ENCODE measurements at places on chromosomes 16 and 17.

DNA sequence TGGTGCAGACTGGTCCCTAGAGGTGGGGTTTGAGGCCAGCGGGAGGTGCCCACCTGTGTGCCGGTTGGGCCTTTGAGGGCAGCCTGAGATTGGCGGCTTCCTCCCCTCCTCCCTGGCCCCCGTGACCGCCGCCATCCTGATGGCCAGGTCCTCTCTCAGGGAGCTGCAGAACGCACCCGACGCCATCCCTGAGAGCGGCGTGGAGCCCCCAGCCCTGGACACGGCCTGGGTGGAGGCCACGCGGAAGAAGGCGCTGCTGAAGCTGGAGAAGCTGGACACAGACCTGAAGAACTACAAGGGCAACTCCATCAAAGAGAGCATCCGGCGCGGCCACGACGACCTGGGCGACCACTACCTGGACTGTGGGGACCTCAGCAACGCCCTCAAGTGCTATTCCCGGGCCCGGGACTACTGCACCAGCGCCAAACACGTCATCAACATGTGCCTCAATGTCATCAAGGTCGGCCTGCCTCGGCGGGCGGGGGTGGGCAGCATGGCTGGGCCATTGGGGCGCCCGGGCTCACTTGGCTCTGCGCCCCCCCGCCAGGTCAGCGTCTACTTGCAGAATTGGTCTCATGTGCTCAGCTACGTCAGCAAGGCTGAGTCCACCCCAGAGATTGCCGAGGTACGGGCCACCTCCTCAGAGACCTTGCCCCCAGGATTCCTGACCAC, 2.8 kb downstream of the GPS1 start:
- DNase-seq: no peak

GRCh38 chr16:46612121-46612520, 9.1 kb downstream of the SHCBP1 start:
- no peak for DNase-seq

GRCh38 chr17:47802341-47803022, 19.1 kb downstream of the OSBPL7 start:
- DNase-seq: no peak

DNA sequence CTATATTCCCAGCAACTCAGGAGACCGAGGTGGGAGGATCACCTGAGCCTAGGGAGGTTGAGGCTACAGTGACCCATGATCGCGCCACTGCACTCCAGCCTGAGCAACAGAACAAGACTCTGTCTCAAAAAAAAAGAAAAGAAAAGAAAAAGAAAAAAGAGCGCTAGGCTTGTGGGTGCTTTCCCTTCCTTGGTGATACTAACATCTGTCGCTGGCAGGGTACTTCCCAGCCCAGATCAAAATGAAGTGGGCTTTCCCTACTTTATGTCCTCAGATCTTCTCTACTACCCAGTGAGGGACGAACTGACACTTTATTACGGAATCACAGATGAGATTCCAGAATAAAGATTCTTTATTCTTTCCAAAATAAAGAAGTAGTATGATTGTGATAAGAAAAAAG, 103.8 kb upstream of the NOL11 start:
- no peak for DNase-seq

- DNase-seq: peak; percentile 30
Measured at GRCh38 chr17:73028299-73028755, 64.2 kb downstream of the SLC39A11 start.

DNA sequence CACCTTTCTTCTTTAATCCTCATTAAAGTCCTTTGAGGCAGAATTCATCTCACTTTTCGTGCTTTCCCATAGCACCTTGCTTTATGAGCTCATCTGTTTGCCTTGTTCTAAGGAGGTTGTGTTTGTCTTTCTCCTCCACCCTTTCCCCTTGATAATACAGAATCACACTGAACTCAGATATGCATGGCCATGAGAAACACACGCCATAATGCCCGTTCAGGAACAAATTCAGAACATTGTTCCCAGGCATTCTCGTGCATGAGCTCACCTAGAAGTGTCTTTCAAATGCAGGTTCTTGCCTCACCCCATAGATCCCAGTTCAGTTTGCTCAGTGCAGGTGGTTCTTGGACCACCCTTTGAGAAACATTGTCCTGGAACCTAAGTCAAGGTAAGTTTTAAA, 71.1 kb downstream of the TMEM114 start:
- DNase-seq: no peak

- no peak for DNase-seq
Measured at GRCh38 chr16:88358023-88358420, 24.7 kb upstream of the ZNF469 start.

DNA sequence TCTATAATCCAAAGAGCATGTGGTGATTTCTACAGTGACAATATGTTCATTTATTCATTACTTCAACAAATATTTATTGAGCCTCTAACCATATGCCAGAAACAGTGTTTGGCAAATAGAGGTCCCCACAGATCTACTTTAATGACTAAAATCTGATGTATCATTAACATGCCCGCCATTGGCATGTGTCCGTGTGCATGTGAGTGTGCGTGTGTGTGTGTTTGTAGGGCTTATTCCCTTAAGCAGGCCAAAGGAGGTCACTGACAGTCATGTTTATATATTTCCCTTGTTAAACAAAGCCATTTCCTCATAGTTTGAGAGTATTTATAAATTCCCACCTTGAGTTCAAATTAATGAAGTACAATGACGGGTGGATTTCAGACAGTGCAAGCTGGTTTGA, 174.4 kb upstream of the IRX6 start:
- DNase-seq: no peak

GRCh38 chr16:15404792-15405191, 9.2 kb downstream of the MPV17L start:
- no peak for DNase-seq

DNA sequence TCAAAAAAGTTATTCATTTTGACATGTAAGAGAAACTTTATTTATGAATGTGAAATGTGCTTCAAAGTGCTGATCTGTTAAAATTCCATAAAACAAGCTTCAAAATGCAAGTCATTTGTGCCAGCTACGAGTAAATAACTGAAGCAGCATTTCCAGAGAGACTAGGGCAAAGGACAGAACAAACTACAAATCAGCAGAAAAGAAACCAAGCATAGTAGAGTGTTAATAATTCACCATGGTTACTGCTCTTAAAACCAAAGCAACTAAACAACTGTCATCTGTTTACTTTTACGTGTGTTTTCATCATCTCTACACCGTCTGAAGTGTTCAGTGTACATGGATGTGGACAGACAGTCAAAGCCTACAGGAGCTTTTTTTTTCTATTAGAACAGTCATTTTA, 1.6 kb upstream of the ASPA start:
- DNase-seq: no peak

- DNase-seq: no peak
Measured at GRCh38 chr16:27450196-27450549, 48.2 kb downstream of the IL21R start.

DNA sequence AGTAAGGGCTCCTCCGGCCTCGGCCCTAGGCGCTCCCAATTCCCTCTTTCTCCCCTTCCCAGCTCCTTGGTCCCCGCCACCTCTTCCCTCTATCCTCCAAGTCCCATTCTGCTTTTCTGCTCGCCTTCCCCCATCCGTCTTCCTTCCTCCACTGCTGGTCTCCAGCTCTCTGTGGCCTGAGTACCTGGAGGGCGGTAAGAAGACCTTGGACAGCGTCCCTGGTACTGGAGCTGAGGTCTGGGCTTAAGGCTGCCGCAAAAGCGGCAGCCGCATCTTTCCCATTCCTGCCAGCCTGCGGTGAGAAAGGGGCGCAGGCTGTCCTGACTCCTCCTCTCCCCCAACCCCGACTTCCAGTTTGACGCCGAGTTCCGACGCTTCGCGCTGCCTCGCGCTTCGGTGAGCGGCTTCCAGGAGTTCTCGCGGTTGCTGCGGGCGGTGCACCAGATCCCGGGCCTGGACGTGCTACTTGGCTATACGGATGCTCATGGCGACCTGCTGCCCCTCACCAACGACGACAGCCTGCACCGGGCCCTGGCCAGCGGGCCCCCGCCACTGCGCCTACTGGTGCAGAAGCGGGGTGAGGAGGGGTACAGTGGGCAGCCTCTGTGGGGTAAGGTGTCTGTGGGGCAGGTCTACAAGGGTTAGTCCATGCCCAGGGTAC, 471 bp downstream of the PARD6A start:
- DNase-seq: no peak

- no peak for DNase-seq
Measured at GRCh38 chr17:68684949-68685357, 83.8 kb upstream of the FAM20A start.

GRCh38 chr17:33285413-33285812, 7.7 kb downstream of the ASIC2 start:
- no peak for DNase-seq

DNA sequence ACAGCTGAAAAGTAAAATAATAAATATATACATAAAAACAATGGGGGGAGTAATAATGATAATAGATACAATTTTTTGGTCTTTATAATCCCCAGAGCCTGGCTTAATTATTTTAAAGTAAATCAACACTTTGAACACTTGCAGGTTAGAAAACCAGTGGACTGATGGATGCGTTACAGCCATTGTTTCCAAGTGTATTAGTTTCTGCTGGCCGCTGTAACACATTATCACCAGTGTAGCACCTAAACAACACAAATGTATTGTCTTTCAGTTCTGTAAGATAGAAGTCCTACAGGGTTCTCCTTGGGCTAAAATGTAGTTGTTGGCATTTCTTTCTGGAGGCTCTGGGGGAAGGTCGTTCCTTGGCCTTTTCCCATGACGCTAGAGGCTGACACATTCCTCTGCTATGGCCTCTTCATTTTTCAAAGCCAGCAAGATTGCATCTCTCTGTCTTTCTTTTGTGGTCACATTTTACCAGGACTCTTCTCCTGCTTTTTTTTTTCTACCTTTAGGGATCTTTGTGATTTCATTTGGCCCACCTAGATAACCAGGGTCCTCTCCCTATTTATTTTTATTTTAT, 116.8 kb downstream of the WWOX start:
- DNase-seq: no peak

- DNase-seq: no peak
Measured at GRCh38 chr17:80980397-80981061, 11.1 kb upstream of the CHMP6 start.
